Cortex of kidney (tissue), 1 donor: ENCODE measurements at places on chromosomes 5 and 9.

GRCh38 chr9:33178972-33179697 lies 12.0 kb upstream of the B4GALT1 start:
- DNase-seq = no peak

DNA sequence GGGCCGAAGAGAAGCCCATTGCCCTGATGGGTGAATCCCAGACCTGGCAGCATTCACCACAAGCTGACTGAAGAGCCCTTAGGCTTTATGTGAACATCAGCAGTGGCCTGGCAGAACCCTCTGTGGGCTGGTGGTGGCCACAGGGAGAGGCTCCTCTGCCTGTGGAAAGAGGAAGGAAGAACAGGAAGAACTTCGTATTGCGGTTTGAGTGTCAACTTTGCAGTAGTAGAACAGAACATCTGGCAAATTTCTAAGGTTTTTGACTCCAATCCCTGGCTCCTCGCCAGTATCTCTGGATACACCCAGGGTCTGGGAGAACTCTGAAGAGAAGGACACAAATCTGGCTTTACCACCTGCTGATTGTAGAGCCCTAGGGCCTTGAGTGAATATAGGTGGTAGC lies 356.4 kb upstream of the GRAMD2B start:
- no peak for DNase-seq

GRCh38 chr5:80959768-80960442 lies at the start of gene RASGRF2:
RASGRF2 (plus strand) TSS chr5:80960363; CDS start chr5:80960739, 376 bp downstream.
- DNase-seq = no peak

GRCh38 chr5:55303238-55303690 lies 4.2 kb downstream of the DHX29 start:
- DNase-seq = no peak

DNA sequence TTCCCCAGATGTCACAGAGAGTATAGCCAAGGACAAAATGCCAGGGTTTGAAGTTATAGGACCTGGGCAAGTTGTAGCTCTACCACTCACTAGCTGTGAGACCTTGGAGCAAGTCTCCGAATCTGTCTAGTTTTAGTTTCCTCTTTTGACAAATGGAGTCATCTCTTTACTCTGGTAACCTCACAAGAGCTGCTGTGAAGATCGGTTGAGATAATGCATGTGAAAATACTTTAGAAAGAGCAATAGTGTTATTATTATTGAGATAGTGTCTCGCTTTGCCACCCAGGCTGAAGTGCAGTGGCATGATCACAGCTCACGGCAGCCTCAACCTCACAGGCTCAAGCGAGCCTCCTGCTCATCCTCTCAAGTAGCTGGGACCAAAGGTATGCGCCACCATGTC lies 117.9 kb upstream of the NR5A1 start:
- DNase-seq = no peak

DNA sequence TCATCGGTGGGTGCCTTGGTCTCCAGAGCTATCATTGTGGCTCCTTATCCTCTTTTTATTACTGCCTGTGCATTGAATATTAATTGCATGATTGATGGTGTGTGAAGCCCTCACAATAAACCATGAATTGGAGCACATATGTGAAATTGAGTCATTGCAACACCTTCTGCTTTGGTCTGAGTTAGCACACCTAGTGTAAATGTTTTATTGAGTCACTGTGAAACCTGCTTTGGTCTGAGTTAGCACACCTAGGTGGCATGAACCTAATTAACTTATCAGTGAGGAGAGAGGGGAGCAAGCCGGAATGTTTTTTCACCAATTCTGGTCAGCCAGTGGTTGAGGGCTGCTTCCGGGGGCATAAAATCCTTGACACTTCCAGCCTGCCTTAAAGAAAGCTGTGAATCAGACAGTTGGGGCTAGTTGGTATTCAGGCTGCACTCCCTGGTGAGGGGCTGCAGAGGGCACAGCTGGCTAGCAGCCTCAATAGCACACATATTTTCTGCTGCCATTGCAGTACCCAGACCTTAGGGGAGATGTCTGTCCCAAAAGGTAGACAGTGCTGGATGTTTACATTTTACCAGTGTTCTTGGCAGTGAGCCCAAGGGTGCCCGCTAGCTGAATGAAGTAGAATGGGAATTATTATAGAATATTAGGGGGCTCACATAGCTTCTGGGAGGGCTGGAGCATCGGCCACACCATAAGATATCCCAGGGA lies 76.5 kb upstream of the GOLM1 start:
- no peak for DNase-seq

GRCh38 chr9:121567500-121568342 lies 68.1 kb upstream of the GGTA1 start:
- no peak for DNase-seq

DNA sequence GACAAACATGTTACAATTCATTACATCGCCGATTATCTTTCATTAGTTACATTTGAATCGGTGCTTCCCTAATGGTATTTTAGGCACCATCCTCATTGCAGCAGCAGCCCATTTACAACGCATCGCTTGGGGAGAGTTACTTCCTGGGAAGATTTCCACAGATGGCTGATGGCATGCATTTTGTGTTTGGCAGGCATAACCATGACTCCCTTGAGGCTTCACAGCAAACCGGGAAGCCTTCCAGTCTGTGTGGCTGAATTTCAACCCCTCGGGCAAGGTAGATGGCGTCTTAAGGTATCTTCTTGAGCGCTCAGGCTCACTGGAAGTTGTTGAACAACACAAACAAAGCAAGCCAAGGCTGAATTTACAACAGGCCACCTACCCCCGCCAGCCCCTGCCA lies 1.6 kb upstream of the DNAH5 start:
- no peak for DNase-seq

DNA sequence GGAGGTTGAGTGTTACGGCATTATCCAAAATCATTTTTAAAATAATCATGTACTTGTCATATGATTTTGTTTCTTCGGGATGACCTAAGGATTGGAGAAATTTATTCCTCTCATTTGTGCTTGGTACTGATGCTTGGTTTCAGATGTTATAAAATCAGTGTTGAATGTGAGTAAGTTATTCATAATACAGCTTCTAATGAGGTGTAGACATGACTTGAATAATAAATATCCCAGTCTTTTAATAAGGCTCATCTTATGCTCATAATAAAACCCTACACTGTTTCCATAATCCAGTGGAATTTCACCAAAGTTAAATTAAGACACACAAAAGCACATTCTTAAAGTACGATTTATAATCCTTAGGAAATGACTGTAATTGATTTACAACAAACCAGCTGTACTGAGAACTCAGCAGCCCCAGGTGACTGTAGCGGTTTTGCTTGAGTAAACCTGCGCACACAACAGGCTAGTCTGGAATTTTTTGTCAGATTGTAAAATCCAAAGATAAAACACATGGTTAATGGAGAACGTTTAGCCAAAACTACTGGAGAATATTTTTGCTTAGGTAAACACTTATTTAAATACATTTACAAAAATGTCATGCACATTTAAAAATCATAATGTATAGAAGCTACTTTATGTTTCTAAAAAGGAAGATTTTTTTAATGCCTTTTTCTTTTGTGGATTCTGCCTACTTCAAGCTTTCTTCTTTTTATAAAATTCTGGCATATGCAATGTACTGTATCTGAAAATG lies 609.8 kb upstream of the GRAMD2B start:
- no peak for DNase-seq

DNA sequence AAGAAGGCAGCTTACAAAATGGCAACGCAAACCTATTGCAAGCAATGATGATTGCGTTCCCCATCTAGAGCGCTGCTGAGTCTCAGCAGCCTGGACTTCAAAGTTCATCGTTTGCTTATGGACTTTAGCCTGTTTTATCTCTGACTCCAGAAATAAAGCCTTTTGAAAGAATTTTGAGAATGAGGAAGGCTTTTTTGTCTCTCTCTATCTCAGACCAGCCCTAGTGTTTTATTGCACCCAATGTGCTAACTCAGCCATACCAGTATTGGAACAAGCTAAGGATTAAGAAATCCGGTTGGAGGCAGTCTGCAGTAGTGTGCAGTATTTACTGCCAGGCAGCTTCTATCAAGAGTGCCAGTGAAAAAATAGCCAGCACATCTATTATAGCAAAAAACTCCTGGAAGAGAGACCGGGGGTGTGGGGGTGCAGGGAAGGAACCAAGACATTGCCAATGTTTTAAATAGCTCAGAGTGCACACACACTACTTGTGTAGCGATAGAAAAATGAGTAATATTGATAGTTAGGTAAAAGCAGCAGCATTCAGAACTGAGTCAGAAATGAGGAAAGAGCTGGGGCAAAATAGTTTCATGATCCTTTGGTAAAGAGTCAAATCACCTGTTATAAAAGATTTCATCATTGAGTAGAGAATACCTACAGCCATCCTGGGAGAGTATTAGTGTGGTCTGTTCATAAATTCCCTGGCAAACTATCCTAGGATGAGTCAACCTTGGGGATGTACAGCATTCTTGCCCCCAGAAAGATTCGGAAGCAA lies 219.0 kb downstream of the ZNF608 start:
- DNase-seq = no peak

DNA sequence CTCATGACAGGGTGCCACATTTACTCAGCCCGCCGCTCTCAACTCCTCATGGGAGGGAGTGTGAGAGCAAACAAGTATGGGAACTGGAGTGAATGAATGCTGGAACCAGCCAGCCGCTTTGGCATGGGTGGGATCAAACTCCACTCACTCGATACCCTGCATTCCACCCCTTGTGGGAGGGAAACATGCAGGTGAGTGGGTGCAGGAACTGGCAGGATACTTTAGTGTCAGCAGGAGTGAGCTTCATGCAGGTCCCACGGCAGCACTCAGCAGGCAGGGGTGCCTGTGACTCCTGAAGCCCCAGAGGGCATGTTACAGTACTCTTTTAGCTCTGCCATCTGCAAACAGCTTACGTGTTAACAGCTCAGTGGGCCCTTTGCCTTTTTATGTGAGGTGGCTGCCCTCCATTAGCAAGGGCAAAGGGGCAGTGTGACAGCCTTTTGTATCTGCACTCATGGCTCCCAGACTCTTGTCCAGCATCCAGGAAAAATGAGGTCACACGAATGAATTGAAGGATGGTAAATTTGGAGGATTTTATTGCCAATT lies 433.2 kb upstream of the NMUR2 start:
- no peak for DNase-seq

DNA sequence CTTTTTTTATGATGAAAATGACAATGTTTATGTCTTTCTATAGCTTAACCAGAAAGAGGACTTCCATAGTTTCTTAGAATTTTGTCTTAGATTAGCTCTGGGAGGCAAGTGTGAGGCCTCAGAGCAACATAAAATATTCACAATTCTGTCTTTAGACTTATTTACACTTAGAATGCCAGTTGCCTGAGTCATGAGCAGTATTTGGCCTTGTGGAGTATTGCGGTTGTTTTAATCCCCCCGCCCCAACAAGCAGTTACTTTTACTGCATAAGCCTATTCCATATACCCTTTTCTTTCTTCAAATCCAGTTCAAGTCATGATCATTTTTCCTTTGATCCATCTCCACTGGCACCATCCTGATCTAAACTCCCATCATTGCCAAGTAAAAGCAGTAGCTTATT lies 198.0 kb upstream of the EGFLAM start:
- no peak for DNase-seq

DNA sequence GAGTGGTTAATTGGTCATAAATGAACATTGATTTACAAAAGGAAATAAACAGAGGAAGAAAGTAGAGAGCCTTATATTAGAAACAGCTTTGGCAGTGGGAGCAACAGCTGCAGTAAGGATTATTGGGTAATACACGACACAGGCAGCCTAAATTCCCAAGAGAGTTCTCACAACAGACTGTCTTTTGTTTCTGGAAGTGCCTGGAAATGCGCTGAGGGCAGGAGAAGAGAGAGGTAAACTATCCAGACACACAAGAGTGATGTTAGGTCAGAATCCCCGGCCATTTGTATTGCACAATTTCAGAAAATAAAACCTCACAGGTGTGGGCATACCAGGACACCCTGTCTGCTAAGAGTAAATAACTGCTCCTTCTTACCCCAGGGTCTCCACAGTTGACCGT lies 450.4 kb upstream of the CTNND2 start:
- no peak for DNase-seq

DNA sequence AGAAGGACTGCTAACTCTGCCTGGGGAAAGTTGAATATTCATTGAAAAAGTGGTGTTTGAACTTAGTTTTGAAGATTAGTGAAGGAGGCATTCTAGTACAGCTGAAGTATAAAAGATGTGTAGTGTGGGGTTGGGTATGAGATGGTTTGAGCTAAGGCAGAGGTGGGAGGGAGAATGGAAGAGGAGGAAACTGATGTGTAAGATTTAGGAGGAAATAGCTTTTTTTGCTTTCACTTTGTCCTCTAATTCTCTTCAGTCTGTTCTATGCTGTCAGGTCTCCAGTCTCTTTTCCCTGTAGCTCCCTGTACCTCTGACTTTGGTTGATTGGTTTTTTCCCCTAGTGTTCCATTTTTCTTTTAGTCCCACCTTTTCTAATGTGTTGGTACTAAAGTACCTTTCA lies 9.0 kb downstream of the CREBRF start:
- no peak for DNase-seq

GRCh38 chr5:66066826-66067225 lies 77.3 kb upstream of the SREK1 start:
- no peak for DNase-seq

DNA sequence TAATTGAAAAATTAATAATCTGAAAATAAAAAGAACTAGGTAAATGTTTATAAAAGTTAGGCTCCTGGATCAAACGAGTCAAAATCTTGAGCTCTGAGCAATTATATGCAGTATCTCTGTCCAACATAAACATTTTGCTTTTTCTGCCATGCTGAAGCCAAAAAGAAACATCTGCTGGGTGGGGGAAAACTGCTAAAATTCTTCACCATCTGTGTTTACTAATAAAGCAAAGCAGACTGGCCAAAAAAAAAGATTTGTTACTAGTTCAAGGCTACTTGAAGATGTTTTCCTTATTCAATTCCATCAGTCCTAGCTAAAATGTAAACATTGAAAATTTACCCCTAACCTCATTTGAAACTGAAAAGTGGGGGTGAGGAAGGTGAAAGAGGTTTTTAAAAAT lies 29.7 kb downstream of the GTF3C4 start:
- DNase-seq = no peak

DNA sequence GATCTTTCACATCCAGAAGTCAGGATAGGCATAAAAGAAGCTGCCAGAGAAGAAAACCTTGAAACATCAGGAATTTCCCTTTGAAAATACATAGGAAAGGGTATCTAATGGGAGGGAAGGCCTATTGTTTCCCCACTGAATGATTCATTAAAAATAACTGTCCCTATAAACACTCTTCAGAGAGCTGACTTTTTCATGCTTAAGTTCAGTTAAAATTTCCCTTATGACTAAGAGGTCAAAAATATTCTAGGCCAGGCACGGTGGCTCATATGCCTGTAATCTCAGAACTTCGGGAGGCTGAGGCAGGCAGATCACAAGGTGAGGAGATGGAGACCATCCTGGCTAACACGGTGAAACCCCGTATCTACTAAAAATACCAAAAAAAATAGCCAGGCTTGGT lies 499.5 kb downstream of the ENC1 start:
- DNase-seq = no peak

DNA sequence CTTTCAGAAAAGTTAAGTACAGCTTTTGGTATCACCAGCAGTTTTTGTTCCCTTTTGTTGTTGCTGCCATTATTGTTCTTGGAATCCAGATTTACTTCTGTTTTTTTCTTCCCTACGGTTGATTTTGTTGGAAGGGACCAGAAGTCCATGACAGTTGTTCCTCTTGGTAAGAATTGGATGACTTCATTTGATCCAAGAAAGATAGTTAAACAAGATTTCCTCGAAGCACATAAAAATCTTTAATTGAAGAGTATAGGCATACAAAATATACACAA lies 65.4 kb downstream of the CDC42SE2 start:
- no peak for DNase-seq
